ENCODE measurements at places on chromosomes 12 and 14.
A peak's percentile ranks its signal among the peaks of the same experiment; 100 is the strongest.

GRCh38 chr14:80605536-80605935 lies 336.0 kb downstream of the CEP128 start:
- DNase-seq: peak; percentile 71

DNA sequence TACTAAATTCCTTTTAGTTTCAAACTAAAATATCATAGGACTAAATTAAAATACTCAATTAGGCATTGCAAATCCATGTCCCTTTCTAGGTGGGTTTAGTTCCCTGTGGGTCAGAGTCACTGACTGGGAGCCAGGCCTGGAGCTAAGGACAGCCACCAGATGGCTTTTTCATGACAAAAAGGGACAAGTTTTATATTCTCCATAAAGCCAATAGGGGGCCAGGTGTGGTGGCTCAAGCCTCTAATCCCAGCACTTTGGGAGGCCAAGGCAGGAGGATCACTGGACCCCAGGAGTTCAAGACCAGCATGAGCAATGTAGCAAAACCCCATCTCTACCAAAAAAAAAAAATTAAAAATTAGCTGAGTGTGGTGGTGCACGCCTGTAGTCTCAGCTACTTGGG lies 35.4 kb upstream of the EIF5 start:
- DNase-seq: no peak

DNA sequence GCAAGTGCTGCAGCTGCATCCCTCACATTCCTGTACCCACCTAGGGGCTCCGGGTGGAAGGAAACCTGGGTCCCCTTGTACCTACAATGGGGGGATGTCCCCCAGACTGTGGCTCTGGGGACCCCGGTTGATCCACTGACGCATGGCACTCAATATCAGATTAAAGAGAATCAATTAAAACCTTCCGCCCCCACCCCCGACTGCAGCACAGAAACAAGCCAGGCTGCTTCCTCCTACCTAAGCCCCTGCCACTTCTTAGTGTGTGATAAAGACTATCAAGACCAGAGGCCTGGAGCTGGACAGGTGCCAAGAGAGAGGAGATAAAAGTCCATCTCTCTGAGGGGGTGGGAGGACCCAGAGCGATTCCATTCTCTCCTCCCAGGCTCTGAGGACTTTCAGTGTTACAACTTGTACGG lies 28.2 kb upstream of the RPLP0 start:
- DNase-seq: no peak

DNA sequence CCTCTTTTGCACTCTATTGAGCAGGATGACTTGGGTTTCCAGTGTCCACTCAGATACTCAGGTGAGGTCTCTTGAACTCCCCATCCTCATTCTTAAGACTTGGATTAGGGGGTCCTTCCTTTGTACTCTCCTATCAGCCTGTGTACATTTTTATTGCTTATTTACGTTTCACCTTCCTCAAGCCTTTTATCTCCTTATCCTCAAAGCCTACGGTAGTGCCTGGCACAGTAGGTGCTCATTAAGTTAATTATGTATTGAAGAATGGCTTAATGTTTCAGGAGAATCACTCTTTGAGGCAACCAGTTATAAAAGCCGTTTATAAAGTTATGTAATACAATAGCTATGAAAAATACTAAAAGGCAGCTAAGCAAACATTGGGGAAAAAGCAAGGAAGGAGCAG lies 315.7 kb downstream of the NPAS3 start:
- no peak for DNase-seq

All from AG10803 (cell line).